Mucosa of gallbladder (tissue), 1 donor: ENCODE measurements at places on chromosomes 2 and 18. TPM values are rescaled to one million over a fixed set of nuclear protein-coding genes. Genes with fewer than 3 reads are reported as not detected.

GRCh38 chr18:13453714-13454113, 235.2 kb downstream of the LDLRAD4 start:
- no peak for DNase-seq

The NEB gene
- 140 TPM for total RNA-seq

DNA sequence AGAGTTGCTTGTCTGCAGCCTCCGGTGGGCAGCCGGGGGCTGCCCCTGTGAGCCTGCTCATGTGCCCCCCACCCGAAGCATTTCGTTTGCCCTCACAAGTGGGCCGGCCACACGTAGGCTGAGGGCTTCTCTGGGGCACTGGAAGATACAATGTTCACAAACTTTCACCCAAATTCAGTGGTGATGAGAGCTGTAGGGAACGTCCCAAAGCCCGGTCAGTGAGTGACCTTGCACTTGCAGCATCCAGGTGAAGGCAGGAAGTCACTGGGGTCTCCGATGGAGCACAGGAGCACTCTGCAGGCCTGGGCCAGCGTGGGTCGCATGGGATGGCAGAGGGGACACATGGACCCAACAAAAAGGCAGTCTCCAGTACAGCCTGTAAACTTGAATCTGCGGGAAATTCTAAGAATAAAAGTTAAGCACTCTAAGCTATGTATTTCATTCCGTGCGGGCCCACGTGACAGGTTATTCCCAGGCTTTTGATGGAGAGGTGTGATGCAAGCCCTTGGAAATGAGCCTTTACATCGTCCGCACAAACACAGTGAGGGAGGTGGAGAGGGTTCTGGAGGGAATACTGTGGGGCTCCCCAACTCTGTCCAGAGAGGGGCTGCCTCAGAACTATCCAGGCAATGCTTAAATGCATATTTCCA, 42.5 kb downstream of the CNGA3 start:
- no peak for DNase-seq

DNA sequence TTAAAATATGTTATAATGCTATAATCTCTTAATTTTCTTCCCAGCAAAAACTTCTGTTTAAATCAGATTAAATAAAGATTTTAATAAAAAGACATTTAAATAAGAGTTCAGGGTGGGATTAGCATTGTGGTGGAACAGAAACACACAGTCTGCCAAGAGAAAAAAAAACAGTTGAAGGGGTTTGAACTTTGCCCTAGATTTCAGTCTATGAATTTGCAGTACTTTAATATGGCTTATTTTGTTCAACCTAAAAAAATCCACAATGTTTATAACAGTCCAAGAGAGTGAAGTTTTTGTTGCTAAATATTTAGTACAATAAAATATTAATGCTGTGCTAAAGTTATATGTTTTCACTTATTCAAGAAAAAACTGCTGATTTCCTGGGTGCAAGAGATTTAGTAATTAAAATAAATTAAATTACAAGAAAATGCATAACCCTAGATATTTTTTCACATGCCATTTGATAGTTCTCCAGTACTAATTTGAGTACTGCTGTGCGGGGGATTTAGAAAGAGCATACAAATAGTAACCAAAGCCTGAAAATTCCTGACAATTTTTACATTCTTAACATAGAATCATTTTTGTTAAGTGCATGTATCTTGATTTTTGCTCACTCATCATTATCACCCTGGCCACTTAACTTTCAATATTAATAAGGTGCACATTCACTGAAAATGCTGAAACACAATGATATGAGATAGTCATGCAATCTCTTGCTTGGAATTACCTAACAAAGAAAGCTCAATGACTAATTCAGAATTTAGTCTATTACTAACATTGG, 52.6 kb downstream of the SLC40A1 start:
- DNase-seq, result no peak
